Erythroblast (primary cell): ENCODE measurements at places on chromosomes 16 and 17.

DNA sequence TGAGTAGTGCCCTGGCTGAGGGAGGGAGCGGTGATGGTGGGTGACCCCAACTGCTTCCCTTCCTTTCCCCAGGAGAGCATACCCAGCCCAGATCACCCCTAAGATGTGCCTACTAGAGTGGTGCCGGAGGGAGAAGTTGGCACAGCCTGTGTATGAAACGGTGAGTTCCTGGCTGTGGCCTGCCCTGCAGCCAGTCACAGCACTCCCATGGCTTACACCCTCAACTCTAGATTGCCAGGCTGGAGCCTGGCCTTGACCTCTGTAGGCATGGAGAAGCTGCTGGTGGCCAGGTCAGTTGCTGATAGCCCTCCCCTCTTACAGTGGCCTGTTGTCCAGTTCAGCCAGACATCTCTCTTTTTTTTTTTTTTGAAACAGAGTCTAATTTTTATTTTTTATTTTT, 8.6 kb upstream of the NFATC3 start:
- no peak for DNase-seq

- no peak for DNase-seq
These were observed 6.2 kb downstream of the RTN4RL1 start for GRCh38 chr17:2018716-2019510.

DNA sequence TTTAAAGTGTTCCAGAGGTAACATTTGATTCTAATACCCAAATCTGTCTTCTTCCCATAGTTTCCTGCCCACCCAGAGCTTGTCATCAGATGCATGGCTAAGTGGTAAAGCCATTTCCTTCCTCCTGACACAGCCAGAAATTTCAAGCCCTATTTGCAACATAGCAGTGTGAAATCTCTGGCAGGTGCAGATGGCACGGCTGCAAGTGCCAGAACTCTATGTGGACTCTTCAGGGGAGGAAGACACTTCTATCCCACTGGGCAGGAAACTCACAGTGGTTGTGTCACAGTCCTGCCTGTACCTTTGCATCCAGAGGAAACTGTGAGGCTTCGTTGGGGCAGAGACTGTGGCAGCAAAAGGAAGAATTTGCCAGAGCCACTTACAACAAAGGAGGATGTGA, 13.2 kb downstream of the DYNLRB2 start:
- DNase-seq = no peak

GRCh38 chr17:78512976-78513375, 64.2 kb downstream of the DNAH17 start:
- no peak for DNase-seq

DNA sequence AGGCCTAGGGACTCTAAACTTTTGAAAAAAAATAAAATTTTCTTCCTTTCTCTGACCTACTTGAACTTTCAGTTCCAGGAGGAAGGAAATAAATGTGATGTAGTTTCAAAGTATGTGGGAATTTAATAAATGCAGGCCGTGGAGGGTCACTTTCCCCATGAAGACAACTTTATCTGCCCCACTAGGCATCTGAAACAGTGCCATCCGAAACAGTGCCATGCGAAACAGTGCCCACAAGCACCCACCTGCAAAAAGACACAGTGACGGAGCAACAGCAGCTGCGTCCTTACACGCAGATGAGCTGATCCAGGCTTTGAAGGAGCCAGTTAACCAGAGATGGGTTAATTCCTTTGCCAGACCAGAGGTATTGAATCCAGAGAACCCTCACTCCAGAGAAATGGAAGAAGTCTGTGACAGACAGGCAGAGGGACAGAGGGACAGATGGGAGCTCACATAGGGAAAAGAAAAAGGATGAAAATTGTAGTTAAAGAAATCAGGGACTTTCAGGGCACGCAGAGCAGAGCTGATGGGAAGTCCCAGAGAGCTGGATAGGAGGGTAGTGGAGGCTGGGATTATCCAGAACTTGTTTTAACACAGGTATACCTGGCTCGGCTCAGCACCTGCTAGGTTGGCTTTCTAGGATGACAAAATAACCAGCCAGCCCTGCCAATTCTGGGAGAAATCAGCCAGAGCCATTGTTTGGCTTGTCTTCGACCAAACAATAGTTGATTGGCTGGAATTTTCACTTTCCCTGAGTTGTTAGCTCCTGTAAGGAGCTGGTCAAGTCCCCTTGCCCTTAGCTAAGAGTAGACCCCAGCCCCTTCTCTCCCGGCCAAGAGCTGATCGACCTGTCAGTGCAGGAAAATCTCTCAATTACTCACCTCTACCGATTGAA, 17.1 kb upstream of the HOXB13 start:
- no peak for DNase-seq

- no peak for DNase-seq
These were observed 9.0 kb upstream of the AMZ2 start for GRCh38 chr17:68238871-68239253.

GRCh38 chr16:49987381-49987780, 37.6 kb upstream of the CNEP1R1 start:
- DNase-seq = no peak

DNA sequence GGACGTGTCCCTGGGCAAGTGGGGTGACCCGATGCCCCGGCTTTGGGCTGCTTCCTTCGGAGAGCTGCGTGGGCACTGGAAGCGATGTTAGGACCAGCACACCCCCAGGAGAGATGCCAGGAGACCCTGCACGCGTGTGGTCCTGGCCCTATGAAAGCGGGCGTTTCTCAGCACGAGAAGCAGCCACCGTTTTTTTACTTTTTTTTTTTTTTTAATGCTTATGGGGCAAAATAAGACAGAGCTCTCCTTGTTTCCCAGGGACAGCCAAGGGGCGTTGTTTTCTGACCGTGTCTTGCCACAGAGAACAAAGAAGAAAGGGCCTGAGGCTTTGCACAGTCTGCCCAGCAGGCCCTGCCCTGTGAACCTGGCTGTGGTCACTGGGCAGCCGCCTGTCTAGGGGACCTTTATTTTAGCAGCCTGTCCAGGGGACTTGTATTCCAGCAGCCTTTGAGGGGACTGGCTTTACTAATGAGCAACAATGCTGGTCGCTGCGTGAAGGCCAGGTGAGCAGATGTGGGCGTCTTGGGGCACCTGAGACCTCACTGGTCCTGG, 996 bp downstream of the SLC25A10 start:
- no peak for DNase-seq

GRCh38 chr17:36671144-36671543, 69.8 kb downstream of the MRM1 start:
- no peak for DNase-seq
